ENCODE measurements at places on chromosomes 4 and X. TPM values are rescaled to one million over a fixed set of nuclear protein-coding genes. Genes with fewer than 3 reads are reported as not detected.

DNA sequence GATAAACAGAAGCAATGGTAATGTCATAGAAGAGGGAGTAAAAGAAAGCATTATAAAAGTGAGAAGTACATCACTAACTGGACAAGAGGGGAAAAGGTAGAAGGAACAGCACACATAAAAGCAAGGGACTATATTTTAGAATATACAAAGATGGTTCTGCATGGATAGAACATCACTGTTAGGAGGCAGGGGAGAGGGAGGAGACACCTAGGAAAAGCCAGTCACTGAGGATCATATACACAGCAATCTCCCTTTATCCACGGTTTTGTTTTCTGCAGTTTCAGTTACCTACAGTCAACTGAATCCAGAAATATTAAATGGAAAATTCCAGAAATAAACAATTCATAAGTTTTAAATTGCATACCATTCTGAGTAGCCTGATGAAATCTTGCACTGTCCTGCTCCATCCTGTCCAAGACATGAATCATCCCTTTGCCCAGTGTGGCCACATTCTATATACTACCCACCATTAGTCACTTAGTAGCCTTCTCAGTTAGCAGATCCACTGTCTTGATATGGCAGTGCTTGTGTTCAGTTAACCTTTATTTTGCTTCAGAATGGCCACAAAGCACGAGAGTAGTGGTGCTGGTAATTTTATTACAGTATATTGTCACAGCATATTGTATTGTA lies 74.2 kb downstream of the PPA2 start:
- H3K27me3 ChIP-seq = no peaks in the 10 kb centered on the region
- DNase-seq = no peak
- H3K27ac ChIP-seq = no peak overlapping the region
- H3K36me3 ChIP-seq = no peaks in the 10 kb centered on the region

DNA sequence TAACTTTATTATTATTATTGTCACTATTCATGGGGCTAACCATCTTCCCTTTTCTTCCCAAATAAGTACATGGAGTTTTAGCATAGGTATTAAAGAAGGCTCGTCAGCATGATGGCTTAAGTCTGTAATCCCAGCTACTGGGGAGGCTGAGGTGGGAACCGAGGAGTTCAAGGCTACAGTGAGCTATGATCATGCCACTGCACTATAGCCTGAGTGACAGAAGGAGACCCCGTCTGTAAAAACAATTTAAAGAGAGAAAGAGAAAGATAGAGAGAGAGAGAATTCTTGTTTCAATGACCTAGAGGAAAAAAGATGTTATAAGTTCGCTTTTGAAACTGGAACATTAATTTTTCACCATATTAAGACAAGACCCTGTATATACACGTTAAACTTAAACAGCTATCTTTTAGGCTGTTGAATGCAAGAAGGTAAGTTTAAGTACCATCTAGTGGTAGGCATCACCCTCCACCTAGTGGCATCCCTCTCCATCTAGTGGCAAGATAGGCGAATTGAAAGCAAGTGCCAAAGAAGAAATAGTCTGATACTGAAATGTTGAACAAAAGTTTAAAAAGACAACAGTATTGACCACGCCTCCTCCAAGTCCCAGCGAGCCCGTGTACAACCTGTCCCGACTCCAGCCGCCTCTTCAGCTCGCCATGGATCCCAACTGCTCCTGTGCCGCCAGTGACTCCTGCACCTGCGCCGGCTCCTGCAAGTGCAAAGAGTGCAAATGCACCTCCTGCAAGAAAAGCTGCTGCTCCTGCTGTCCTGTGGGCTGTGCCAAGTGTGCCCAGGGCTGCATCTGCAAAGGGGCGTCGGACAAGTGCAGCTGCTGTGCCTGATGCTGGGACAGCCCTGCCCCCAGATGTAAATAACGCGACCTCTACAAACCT lies 26.0 kb upstream of the YTHDC1 start:
- DNase-seq = peak; percentile 62
- no peak overlapping the region for H3K27ac ChIP-seq
- H3K27me3 ChIP-seq = no peaks in the 10 kb centered on the region
- no peaks in the 10 kb centered on the region for H3K36me3 ChIP-seq

GRCh38 chr4:90580326-90580725 lies 453.1 kb downstream of the CCSER1 start:
- H3K4me1 ChIP-seq = no peaks in the 10 kb centered on the region
- no peak overlapping the region for H3K27ac ChIP-seq
- H3K27me3 ChIP-seq = no peaks in the 10 kb centered on the region
- DNase-seq = no peak
- no peaks in the 10 kb centered on the region for H3K36me3 ChIP-seq
- H3K4me3 ChIP-seq = no peak overlapping the region

GRCh38 chr4:25725870-25726269 lies 70.2 kb downstream of the SLC34A2 start:
- no peaks in the 10 kb centered on the region for H3K4me1 ChIP-seq
- no peak for DNase-seq
- H3K36me3 ChIP-seq = no peaks in the 10 kb centered on the region
- no peak overlapping the region for H3K27ac ChIP-seq

DNA sequence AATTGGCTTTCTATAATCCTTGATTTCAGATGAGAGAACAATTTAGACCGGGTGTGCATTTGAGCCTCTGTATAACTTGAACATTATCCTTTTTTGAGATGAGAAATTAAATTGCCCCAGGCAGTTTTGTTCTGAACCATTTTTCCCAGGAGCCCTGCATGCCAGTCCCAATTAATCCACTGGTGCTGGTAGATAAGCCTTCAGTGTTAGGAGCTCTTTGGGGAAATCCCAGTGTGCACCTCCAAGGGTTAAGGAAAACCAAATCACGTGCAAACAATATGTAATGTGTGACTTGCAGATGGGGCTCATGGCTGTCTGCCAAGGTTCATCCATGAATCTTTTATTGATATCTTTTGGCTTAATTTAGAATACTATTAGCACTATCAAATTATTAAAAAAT lies 43.2 kb downstream of the KIT start:
- H3K27me3 ChIP-seq = no peaks in the 10 kb centered on the region
- no peak overlapping the region for H3K27ac ChIP-seq
- H3K4me1 ChIP-seq = no peaks in the 10 kb centered on the region
- no peaks in the 10 kb centered on the region for H3K36me3 ChIP-seq

DNA sequence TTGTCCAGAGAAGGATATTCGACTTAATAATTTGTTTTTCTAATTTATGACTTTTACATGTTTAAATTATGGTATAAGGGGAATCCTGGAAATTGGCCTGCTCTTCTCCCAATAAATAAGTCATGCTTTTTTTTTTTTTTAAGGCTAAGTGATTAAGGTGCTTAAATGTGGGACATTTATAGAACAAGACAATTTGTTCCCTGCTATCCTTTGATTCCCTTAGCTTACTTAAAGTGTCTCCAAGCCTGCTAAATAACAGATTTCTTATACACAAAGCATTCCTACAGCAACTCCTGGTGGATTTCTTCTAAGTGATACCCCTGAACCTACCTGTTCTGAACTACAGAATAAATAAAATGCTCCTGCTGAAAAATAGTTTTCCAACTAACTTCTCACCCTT lies 233.0 kb upstream of the UGT8 start:
- no peak for DNase-seq
- H3K4me3 ChIP-seq = no peak overlapping the region
- H3K27ac ChIP-seq = no peak overlapping the region
- no peaks in the 10 kb centered on the region for H3K27me3 ChIP-seq

GRCh38 chr4:186984105-186984644 lies 260.5 kb upstream of the FAT1 start:
- H3K27ac ChIP-seq = no peak overlapping the region
- H3K27me3 ChIP-seq = no peaks in the 10 kb centered on the region
- H3K4me1 ChIP-seq = no peaks in the 10 kb centered on the region

GRCh38 chrX:23670528-23670927 lies 3.2 kb downstream of the PRDX4 start:
- H3K27ac ChIP-seq = no peak overlapping the region
- peaks cover 4% of the 10 kb centered on the region for H3K36me3 ChIP-seq

GRCh38 chrX:50536955-50537354 lies 66.3 kb upstream of the DGKK start:
- no peaks in the 10 kb centered on the region for H3K27me3 ChIP-seq
- DNase-seq = no peak
- H3K27ac ChIP-seq = no peak overlapping the region
- H3K4me3 ChIP-seq = no peak overlapping the region
- H3K36me3 ChIP-seq = no peaks in the 10 kb centered on the region

DNA sequence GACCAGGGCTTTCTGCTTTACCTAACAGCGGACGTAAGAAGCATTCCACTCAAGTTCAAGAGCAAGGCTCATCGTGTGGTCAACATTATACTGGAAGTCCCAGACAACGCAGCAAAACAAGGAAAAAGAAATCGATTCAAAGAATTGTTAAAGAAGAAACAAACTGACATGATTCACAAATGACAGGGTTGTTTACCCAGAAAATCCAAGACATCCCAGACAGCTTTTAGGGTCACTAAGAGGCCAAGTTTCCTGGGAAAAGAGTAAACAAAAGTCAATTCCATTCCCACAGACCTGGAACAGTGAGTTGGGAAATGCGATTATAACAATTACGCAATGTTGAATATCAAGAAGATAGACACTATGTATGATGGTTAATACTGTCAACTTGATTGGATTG lies 21.5 kb upstream of the HTRA3 start:
- no peaks in the 10 kb centered on the region for H3K36me3 ChIP-seq
- no peak for DNase-seq
- H3K27ac ChIP-seq = no peak overlapping the region

GRCh38 chr4:149441338-149441737 lies 374.3 kb downstream of the IQCM start:
- H3K36me3 ChIP-seq = no peaks in the 10 kb centered on the region
- no peaks in the 10 kb centered on the region for H3K27me3 ChIP-seq
- DNase-seq = no peak
- no peaks in the 10 kb centered on the region for H3K4me1 ChIP-seq
- no peak overlapping the region for H3K4me3 ChIP-seq

GRCh38 chrX:79139446-79139845 lies 5.0 kb upstream of the GPR174 start:
- H3K27me3 ChIP-seq = no peaks in the 10 kb centered on the region
- no peak overlapping the region for H3K4me3 ChIP-seq
- peak overlapping the region; percentile 45 for H3K27ac ChIP-seq

DNA sequence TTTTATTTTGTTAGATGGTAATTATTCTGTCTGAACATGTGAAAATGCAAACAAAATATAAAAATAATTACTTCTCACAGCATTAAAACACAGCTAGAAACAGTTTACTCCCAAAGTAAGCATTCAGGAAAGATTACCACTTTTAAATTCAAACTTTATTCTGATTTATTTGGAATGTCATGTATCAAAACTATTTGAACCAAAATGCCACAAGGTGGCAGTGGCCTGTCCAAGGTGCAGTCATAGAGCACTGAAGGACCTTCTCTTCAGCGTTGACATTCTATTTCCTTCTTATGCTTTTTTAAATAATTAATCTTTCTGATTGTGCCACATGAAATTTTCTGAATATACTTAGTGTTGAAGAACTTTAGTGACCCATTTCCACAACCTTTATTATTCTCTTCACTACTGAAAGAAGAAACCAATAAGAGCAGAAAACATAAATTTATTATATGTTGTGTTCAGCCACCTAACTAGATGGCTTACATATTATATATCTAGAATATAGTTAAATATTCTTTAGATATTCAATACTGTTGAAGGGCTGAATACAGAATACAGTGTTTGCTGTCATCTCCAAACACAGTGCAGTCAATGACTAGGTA lies 283.6 kb downstream of the CFAP299 start:
- DNase-seq = no peak
- no peaks in the 10 kb centered on the region for H3K36me3 ChIP-seq
- H3K4me1 ChIP-seq = no peaks in the 10 kb centered on the region
- H3K27me3 ChIP-seq = no peaks in the 10 kb centered on the region

DNA sequence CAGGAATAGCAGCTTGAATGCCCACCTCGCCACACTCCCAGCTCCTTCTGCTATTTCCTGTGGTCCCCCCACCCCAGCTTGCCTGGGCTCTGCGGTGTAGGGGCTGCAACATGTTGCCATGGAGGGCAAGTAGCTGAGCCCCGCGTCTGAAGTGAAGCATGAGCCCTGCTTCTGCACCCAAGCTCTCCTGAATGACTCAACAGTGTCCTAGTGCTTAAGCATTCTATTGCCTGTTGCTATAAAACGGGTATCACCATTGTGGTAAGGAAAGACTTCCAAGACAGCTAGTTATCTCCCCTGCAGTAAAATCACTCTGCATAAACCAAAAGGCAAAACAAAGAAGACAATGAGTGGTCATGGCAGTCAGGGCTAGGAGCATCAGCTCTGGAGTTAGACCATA lies 31.4 kb upstream of the SPATA4 start:
- H3K36me3 ChIP-seq = no peaks in the 10 kb centered on the region
- DNase-seq = no peak
- no peaks in the 10 kb centered on the region for H3K27me3 ChIP-seq
- no peak overlapping the region for H3K4me3 ChIP-seq
- H3K4me1 ChIP-seq = no peaks in the 10 kb centered on the region

DNA sequence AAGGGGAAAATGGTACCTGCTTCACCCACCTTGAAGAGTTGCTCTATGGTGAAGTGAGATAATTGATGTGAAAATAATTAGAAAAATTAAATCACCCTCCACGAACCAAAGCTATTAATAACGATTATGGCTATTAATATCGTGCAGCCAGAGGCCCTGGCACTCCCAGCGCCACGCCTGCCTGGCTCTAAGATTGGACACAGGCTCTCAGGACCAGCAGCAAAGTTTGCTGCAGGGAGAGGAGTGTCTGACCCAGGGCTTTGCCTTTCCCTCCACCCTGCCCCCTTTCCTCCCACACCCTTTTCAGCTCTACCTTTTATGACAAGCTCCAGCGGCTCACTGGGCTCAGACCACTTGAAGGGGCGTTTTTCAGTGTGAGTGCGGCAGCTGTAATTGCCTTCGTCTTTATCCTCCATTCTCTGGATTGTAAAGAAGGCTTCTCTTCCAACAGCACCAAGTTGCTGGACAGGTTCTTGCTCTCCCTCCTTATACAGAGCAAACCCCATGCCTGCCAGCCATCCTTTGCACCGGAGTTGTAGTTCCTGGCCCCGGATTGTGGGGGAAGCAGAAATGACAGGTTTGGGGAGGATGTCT lies 11.5 kb downstream of the IGSF1 start:
- no peaks in the 10 kb centered on the region for H3K27me3 ChIP-seq
- H3K36me3 ChIP-seq = no peaks in the 10 kb centered on the region
- no peak overlapping the region for H3K4me3 ChIP-seq
- H3K4me1 ChIP-seq = no peaks in the 10 kb centered on the region
- no peak for DNase-seq

DNA sequence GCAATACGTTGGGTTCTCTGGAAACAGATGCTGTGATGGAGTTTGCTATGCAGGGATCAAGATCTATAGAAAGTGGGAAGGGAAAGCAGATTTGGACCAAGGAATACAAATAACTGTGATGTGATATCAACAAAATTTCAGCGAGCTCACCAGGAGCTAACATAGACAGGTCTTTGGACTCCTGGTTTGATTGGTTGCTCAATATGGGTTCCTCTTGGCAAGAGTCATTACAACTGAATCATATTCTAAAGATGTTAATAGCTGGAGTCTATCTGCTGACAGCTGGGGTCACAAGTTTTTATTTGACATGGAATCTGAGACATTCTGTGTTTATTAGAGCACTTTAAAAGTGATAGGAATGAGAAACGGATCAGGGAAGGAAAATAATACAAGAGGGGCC lies 637.6 kb upstream of the GNPDA2 start:
- no peaks in the 10 kb centered on the region for H3K36me3 ChIP-seq
- H3K4me1 ChIP-seq = no peaks in the 10 kb centered on the region
- H3K4me3 ChIP-seq = no peak overlapping the region
- no peak for DNase-seq
- H3K27me3 ChIP-seq = no peaks in the 10 kb centered on the region

The FAM47B gene
- total RNA-seq = not detected

The TKTL2 gene
- total RNA-seq = 0.32 TPM

The GRIA3 gene
- total RNA-seq = not detected

The HTR2C gene
- total RNA-seq = not detected

The NUDT10 gene
- total RNA-seq = not detected

The PHOX2B gene
- total RNA-seq = not detected

Measured in naive thymus-derived CD4-positive, alpha-beta T cell (primary cell).